Esophagus (tissue), 2 donors: ENCODE measurements at places on chromosomes 4 and X. TPM values are rescaled to one million over a fixed set of nuclear protein-coding genes. Genes with fewer than 3 reads are reported as not detected.

Gene POU3F4
- polyA plus RNA-seq, result not detected

Gene FAT1
- polyA plus RNA-seq, result 21.0 TPM

Gene CPLX1
- 0.74 TPM for polyA plus RNA-seq

Gene ITGB1BP2
- 1.3 TPM for polyA plus RNA-seq

Gene CLDN22
- 0.08 TPM for polyA plus RNA-seq

Gene XK
- 1.5 TPM for polyA plus RNA-seq

Gene BEX4
- 41.4 TPM for polyA plus RNA-seq

Gene BST1
- 0.96 TPM for polyA plus RNA-seq

Gene L1CAM
- polyA plus RNA-seq, result 1.4 TPM

Gene HS3ST1
- polyA plus RNA-seq, result 2.6 TPM

Gene SOD3
- polyA plus RNA-seq, result 5.8 TPM

Gene SEC31A
- polyA plus RNA-seq, result 72.5 TPM

Gene TRIM61
- polyA plus RNA-seq, result 0.06 TPM

Gene MAGEE1
- 0.63 TPM for polyA plus RNA-seq

Gene GLUD2
- polyA plus RNA-seq, result 0.52 TPM

Gene ARHGEF38
- 0.07 TPM for polyA plus RNA-seq

Gene RHOXF2B
- polyA plus RNA-seq, result not detected

Gene S100G
- not detected for polyA plus RNA-seq

Gene TMPRSS11B
- polyA plus RNA-seq, result 394 TPM

Gene ARHGAP6
- polyA plus RNA-seq, result 0.98 TPM

Gene PPBP
- not detected for polyA plus RNA-seq
